ENCODE measurements at places on chromosomes 6 and 20.

DNA sequence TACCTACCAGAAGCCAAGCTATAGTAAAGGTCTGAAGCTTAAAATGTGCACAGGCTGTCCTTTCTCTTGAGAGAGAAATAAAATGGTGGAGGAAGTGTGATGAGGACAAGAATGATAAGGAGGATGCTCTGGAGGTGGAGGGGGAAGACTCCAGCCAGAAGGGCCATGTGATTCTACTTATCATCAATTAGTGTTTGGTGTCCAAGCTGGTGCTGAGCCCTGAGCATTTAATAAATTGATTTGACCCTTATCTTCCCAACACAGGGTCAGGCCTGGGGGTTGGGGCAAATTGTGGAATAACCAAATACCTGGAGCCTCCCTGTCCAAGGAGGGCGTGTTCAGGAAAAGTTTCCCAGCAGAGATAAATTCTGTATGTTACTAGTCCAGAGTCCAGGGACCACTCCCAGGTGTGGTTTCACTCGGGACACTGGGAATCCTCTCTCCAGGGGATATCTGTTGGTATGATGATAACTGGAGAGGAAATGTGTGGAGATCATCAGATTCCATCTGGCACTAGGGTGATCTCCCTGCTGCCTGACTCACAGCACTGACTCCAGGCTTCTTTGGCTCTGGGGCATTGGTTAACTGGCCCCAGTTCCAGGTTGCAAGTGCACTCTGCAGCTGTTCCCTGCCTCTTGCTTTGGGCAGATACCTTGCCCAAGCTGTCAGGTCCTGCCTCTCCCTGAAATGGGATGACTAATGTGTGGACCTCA is 3.8 kb upstream of the MYBL2 start:
- DNase-seq = no peak

DNA sequence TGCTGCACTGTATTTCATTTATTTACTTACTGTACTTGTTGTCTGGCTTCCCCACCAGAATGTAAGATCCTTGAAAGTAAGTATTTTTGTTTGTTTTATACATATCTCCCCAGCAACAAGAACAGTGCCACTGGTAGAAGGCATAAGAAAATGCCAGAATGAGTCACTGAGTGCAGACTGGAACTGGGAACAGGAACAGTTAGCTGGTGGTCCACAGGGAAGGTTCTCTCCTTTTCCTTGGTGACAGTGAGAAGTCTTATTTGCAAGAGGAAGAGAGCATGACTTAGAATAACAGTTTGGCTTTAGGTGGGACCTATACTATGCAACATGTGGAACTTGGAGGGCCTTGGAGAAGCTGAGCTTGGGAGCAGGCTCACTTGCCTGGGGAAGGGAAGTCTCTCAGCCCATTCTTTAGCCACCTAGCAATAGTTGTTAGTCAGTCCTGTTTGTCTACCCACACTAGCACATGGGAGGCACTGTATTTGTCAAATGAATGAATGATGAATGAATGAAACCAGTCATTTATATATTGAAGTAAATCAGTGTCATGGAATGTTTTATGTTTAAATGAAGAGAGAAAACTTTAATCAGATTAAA is 203.5 kb downstream of the KCNQ5 start:
- DNase-seq = no peak

DNA sequence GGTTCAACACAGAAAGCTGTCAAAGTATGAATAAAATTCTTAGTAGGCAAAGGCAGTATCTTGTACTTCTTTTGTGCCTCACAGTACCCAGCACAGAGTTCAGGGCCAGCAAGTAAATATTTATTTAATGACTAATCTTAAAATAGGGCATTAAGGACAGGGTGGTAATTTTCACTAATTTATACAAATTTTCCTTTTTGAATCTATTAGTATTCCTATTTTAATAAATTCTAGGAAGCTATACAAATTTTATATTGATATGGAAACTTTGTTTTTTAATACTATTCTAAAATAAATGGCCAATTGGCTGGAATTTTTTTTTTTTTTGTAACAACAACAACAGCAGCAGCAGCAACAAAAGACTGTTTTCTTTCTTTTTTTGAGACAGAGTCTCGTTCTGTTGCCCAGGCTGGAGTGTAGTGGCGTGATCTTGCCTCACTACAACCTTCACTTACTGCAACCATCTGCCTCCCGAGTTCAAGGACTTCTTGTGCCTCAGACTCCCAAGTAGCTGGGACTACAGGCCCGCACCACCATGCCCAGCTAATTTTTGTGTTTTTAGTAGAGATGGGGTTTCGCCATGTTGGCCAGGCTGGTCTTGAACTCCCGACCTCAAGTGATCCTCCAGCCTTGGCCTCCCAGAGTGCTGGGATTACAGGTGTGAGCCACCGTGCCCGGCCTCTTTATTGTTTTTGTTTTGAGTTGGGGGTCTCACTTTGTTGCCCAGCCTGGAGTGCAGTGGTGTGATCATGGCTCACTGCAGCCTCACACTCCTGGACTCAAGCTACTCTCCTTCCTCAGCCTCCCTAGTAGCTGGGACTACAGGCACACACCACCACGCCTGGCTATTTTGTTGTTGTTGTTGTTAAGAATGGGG is 85.2 kb downstream of the FKBP5 start:
- DNase-seq = no peak

DNA sequence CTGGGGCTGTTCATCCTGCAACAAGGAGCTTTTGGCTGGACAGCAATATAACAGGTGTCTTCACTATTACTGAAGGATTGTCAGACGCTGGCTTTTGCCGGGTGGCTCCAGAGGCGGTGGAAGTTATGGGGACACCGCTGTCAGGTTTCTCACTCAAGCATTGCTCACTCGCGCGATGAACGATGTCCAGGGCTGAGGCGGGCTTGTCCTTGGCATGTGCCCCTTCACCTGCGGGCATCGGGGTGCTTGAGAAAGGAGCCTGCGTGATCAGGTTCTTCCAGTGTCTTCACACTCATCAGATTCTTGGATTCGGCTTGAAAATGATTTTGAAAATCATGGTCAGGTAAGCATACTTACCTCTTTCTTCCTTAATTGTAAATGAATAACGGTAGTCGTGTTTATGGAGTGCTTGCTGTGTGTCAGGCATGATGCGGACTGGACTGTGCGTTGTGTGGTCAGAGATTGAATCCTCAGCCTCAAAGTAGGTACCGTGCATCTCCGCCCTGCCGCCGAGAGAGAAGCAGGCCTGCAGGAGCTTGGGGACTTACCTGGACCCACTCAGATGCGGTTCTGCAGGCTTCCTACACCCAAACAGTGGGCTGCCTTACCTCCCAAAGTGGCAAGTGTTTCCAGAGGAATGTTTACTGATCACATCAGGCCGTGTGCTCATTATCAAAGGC is 18.3 kb upstream of the PYGB start:
- no peak for DNase-seq

DNA sequence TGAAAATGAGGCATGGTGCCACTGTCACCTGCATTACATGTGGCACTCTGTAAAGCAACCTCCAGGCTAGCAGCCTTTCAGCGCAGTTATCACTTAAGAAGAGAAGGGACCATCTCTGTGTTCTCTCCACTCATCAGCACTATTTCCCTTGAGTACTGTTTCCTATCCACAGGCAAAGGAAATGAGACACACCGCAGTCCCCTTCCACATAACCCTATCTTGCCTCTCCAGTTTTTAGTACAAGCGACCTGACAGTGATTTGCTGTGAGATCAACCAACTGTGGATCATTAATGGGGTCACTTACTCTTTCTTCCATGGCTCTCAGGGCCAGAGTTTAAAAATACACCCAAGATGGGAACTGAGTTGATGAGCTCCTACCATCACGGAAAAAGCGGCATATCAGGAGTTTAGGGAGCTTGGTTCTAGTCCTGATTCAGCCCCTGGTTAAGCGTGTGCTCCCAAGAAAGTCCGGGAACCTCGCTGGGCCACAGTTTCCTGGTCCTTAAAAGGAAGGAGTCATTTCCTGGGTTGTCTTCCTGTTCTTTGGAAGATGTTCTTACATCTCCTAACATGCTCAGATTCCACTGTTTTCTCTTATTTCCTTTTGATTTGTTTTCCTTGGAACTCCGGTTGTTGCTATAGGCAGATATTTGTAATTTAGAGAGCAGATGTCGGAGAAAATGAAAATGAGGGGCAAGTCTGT is 27.3 kb downstream of the PRDM1 start:
- no peak for DNase-seq

DNA sequence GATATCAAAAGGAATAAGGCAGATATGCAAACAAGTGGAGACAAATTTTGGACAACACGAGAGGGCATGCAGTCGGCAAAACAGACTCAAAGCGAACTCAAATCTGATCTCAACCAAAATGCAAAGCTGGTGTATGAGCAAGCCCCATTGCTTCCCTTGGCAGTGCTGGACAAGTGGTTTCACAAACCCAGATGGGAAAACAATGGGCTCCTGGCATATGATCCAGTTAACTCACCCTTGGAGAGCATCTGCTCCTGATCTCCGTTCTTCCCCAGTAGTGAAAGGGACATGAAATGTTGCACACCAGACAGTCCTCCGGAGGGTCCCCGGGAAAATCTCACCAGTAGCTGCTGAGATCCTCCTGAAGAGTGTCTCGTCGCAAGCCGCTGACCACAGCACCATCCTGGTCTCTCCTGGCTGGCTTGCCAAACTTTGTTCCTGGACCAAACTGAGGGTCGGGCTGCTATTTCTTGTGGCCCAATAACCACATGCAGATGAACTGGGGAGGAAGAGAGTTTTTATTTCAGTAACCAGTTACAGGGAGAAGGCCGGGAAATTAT is 84.3 kb upstream of the THBS2 start:
- DNase-seq = no peak

- no peak for DNase-seq
Measured at GRCh38 chr6:118786596-118787453, 107.1 kb upstream of the ASF1A start.

Measured in hypothalamus (tissue), 51 donors.